Endodermal cell (in vitro differentiated cells): ENCODE measurements at places on chromosomes 3 and 15. TPM values are rescaled to one million over a fixed set of nuclear protein-coding genes. Genes with fewer than 3 reads are reported as not detected.

FILIP1L gene
- 0.45 and 0.84 TPM in 2 replicates for total RNA-seq

TCAIM gene
- total RNA-seq: 23.2 to 28.3 TPM (median 26.3 TPM) in 3 replicates

CDHR4 gene
- not detected in 2 replicates for total RNA-seq

CASR gene
- total RNA-seq: 0.02 and 0.04 TPM in 2 replicates

SLITRK3 gene
- total RNA-seq: 0.09 TPM in 1 of 2 replicates, not detected in the other
